Fibroblast of lung (primary cell): ENCODE measurements at places on chromosomes 6 and 20.

DNA sequence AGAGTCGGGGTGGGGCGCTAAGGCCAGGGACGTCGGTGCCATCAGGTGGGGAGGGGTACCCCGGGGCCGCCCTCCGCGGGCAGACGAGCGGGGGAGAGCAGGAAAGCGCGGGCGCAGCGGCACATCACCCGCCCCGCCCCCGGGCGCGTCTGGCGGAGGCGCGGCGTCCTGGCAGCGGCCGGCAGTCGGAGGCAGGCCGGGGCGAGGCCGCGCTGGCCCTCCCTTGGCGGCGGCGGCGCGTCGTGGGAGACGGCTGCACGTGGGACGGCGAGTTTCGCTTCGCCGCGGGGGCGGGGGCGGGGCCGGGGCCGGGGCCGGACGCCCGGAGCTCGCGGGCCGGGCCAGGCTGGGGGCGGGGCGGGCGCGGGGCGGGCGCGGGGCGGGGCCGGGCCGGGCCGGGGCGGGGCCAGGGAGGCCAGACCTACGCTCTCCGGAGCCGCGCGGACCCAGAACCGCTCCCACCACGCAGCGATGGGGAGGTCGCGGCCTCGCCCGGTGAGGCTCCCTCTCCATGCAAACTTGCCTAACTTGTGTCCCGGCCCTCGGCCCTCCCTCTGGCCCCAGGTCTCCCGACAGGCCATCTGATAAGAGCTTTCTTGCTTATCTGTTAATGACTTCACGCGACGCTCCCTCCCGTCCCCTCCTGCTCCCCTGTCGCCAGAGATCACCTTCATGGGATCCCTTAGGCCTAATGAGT is 12.5 kb downstream of the ITPR3 start:
- DNase-seq: peak; percentile 62

- DNase-seq: no peak
Observed at GRCh38 chr6:137315081-137315480, 95.9 kb upstream of the IFNGR1 start.

GRCh38 chr6:168956141-168956838 is 297.4 kb downstream of the THBS2 start:
- DNase-seq: peak; percentile 58

DNA sequence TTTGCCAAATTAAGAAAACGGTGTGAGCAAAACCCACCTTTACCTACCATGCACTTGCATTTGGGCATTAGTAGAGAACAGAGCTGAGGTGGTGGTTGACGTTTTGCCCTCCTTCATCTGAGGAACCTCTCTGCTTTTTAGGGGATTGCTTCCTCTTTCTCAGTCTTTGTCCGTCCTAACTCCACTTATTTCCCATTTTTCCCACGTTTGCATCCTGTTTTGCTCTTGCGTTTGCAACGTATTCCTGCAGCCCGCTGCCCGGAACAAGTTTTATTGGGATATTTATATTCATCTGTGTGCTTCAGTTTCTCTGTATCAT is 374 bp upstream of the SERINC1 start:
- DNase-seq: no peak

- no peak for DNase-seq
Observed at GRCh38 chr20:31833130-31833930, 12.1 kb downstream of the FOXS1 start.

DNA sequence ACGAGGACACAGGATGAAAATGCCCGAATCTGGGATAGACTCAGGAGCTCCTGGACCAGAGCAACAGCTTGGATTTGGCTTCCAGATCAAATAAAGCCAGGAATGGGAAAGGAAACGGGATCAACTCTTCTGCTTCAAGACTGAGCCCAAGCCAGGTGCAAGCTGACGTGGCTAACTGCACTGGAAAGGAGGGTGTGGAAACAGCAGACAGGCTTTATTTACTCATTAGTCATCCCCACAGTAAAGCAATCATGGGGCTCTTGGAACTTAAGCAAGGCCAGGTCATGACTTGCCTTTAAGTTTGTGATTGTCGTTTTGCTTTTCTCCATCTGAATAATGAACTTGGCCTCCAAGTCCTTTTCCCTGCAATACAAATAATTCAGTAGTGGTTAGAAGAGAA is 45.2 kb downstream of the KIF16B start:
- DNase-seq: peak; percentile 95

DNA sequence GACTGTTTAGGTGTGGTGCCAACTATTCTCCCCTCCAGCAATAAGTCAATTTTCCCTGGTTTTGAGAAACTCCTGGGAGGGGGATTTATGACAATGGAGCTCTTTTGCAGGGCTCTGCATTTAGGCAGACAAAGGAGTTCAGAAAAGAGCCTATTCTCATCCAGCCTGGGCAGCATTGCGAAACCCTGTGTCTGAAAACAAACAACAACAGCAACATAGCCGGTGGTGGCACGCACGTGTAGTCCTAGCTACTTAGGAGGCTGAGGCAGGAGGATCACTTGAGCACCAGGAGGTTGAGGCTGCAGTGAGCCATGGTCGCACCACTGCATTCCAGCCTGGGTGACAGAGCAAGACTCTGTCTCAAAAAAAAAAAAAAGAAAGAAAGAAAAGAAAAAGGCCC is 6.4 kb downstream of the CLPS start:
- DNase-seq: no peak

DNA sequence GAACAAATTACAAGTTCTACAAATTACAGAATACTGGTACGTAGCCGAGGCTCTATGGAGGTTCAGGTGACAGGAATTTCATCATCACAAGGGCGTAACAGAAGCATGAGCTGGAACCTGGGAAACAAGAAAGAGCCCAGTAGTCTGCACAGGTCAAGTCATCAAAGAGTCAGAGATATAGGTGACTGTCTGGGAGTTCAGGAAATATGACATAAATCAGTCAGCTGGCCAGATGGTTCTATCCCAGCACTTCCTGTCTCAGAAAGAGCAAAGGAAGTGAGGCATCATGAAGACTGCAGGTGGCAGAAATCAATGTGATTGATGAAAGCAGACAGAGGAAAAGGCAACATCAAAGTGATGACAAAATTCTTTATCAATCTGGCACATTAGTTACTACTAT is 23.3 kb downstream of the MYCT1 start:
- peak; percentile 32 for DNase-seq

DNA sequence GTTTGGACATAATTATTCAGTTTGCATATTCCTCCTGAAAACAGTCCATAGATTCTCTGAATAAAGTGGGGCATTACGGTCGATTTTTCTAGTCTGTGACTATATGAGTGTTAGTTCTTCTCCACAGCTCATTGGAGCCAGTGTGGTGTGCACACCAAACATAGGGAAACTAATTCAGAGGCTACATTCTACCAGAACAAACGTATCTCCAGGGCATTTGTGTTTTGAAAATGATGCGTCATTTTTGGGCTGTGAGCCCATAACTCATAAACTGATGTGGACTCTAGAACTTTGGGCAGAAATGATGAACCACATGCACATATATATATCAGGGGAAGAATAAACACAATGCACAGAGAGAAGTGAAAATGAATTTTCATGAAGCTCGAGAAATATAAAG is 41.8 kb downstream of the C6orf58 start:
- no peak for DNase-seq

- DNase-seq: peak; percentile 23
Observed at GRCh38 chr20:235891-236290, 8.8 kb downstream of the DEFB129 start.

DNA sequence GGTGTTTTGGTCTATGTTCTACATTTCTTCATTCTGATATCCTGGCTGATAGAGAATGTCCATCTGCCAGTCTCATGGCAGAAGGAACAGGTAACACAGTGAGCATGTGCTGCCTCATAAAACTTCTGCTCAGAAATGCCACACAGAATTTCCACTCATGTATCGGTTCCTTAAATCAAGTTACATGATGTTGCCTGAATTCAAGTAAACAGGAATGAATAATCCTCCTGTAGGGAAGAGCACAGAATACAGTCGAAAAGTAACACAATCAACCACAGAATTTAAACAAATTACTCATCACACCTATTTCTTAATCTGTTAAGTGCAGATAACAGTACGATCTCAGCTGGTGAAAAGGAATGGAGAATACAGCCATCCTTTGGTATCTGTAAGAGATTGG is 74.7 kb downstream of the FAM217A start:
- DNase-seq: no peak

- no peak for DNase-seq
Observed at GRCh38 chr20:38667417-38667956, 56.8 kb upstream of the SLC32A1 start.

GRCh38 chr6:75563032-75563431 is 38.6 kb upstream of the SENP6 start:
- peak; percentile 18 for DNase-seq
